Kidney capillary endothelial cell (primary cell): ENCODE measurements at places on chromosomes 11 and 22.

- DNase-seq: peak; percentile 59
Measured at GRCh38 chr22:28442264-28442710, 237.4 kb downstream of the TTC28 start.

GRCh38 chr11:86469491-86470388 lies 95.1 kb downstream of the CCDC81 start:
- no peak for DNase-seq

DNA sequence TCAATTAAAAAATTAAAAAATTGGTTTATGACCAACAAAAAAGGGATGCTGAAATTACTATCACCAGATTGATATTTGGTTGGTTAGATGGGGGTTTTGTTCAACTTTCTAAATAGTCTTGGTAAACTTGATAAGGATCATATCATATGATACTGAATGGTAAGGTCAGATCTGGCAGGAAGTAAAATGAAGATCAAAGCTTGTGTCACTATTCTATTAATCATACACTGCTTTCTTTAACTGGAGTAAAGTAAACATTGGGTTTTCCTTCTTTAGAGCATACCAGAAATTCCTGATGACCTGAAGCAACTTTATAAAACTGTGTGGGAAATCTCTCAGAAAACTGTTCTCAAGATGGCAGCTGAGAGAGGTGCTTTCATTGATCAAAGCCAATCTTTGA lies 40.2 kb downstream of the RRM1 start:
- peak; percentile 28 for DNase-seq

GRCh38 chr11:72439455-72439854 lies 5.1 kb upstream of the CLPB start:
- DNase-seq: no peak

DNA sequence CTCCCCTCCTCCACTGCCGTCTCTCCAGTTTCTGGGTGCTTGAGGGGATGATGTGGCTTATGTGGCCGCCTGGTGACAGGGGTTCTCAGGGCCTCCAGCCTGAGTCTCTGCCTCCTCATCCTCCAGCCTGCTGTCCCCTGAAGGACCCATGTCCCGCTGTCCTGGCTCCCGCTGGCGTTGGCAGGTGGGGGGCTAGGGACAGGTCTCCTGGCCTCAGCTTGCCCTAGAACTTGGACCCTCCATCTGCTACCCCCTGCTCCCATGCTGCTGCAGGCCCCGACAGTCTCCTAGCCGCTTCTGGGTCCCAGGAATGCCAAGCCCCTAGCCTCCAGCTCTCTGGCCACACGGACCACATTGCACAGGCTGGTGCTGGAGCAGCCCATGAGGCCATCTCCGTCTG lies 13.9 kb upstream of the CELSR1 start:
- DNase-seq: no peak

GRCh38 chr11:122733318-122733717 lies 77.8 kb downstream of the UBASH3B start:
- no peak for DNase-seq

- no peak for DNase-seq
Measured at GRCh38 chr22:48653306-48653705, 1174.4 kb downstream of the BRD1 start.

GRCh38 chr11:61972672-61973475 lies 5.4 kb upstream of the FTH1 start:
- no peak for DNase-seq

GRCh38 chr11:108938604-108939003 lies 273.7 kb downstream of the DDX10 start:
- DNase-seq: peak; percentile 31

DNA sequence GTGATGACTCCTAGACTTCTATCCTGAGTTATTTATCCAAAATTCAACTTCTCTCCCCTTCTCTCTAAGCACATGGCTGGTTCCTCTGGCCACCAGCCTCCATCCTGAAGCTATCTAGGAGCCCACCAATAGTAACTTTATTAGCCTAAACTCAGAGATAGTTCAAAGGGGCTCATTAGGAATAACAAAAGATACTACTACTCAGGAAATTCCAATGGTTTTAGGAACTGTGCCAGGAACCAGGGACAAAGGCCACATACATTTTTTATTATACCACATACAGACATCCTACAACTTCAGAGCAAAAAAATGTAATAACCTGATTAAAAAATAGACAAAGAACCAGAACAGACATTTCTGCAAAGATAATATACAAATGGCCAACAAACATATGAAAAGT lies 27.9 kb downstream of the SLC25A17 start:
- DNase-seq: peak; percentile 10

DNA sequence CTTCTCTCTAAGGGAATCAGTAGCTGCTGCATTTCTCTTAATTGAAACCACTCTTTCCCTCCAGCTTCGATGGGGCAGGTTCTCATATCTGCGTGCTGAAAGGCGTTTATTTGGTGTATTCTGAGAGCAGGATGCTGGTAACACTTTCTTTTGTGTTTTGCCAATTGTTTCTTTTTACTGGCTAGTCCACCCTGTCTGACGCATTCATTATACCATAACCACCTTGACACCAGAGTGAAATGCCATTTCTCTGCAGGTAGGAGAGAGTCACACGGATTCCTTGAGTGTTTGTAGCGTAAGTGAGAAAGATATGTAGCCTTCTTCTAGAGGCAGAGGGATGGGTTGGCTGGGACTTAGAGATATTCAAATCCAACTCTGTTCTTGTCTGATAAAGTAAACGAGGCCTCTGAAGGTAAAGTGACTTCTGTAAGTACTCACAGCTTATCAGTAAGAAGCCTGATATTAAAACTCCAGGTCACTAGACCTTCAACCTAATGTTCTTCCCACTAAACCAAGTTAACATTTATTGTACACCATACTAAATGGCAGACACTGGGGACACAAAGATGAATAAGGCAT lies 21.4 kb downstream of the CD44 start:
- DNase-seq: no peak

DNA sequence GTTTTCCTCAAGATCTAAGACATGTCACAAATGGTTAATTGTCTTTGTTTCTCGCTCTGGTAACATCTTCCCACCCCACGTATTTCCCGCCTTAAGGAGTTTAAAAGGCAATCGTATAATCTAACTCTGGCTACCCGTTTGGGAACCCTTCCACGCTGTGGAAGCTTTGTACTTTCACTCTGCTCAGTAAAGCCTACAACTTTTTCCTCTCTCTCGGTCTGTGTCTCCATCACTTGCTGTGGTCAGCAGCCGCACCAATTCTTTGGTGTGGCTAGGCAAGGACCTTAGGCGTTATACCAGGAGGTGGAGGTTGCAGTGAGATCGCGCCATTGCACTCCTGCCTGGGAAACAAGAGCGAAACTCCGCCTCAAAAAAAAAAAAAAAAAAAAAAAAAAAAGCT lies 1430.1 kb downstream of the LRRC4C start:
- no peak for DNase-seq

- DNase-seq: no peak
Measured at GRCh38 chr11:47512701-47513100, 40.2 kb downstream of the CELF1 start.

DNA sequence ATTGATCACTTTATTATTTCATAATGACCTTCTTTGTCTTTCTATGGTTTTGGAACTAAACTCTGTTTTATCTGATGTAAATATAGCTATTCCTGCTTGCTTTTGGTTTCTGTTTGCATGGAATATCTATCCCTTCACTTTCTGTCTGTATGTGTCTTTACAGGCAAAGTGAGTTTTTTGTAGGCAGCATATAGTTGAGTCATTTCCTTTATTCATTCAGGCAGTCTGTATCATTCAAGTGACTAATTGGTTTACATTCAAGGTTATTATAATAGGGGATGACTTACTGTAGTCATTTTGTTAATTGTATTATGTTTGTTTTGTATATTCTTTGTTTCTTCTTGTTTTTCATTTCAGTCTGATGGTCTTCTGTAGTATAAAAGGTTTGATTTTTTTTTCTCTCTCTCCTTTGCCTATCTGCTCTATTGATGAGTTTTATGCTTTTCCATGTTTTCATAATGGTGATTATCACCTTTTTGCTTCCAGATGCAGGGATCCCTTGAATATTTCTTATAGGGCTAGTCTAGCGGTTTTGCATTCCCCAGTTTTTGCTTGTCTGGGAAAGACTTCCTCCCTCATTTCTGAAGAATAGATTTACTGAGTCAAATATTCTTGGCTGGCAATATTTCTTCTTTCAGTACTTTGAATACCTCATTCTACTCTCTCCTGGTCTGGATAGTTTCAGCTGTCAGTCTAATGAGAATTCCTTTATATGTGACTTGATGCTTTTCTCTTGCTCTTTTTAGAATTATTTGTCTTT lies 50.4 kb downstream of the GDPD4 start:
- peak; percentile 93 for DNase-seq

DNA sequence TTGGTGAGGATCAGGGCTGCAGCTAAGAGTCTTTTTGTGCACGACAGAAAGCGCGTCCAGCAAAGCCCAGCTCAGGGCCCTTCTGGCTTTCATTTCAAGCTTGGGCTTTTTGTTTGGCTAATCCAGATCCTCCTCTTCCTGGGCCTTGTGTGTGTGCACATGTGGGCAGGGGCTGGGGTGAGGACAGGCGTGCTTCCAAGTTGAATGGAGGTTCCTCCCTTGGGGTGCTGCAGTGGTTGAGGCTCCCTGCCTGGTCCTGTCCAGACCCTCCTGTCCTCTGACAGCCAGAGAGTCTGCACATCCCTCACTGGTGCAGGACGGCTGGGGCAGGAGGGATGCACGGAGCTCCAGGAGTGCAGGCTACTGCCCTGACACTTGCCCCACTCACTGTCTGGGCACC lies 62.0 kb upstream of the NECTIN1 start:
- DNase-seq: no peak

DNA sequence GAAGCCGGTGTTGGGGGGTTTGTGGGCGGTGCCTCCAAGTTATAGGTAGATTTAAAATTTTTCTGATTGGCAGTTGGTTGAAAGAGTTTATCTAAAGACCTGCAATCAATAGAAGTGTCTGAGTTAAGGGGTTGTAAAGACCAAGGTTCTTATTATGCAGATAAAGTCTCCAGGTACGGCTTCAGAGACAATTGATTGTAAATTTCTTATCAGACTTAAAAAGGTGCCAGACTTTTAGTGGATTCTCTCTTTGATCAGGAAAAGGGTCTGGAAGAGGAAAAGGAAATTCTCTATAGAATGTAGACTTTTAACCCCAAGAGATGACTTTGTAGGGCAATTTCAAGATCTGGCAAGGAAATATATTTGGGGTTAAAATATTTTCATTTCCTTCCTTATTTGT lies 25.2 kb downstream of the CLMP start:
- DNase-seq: no peak

GRCh38 chr11:108895579-108896480 lies 231.0 kb downstream of the DDX10 start:
- peak; percentile 74 for DNase-seq

- DNase-seq: no peak
Measured at GRCh38 chr11:10751581-10751940, 515 bp downstream of the CTR9 start.

GRCh38 chr11:11043721-11044120 lies 185.9 kb upstream of the ZBED5 start:
- no peak for DNase-seq

GRCh38 chr11:75029836-75030631 lies 41.3 kb downstream of the NEU3 start:
- no peak for DNase-seq

- DNase-seq: no peak
Measured at GRCh38 chr11:59659981-59660380, 8.9 kb downstream of the PATL1 start.

GRCh38 chr11:29214833-29215232 lies 802.0 kb downstream of the KCNA4 start:
- DNase-seq: no peak

DNA sequence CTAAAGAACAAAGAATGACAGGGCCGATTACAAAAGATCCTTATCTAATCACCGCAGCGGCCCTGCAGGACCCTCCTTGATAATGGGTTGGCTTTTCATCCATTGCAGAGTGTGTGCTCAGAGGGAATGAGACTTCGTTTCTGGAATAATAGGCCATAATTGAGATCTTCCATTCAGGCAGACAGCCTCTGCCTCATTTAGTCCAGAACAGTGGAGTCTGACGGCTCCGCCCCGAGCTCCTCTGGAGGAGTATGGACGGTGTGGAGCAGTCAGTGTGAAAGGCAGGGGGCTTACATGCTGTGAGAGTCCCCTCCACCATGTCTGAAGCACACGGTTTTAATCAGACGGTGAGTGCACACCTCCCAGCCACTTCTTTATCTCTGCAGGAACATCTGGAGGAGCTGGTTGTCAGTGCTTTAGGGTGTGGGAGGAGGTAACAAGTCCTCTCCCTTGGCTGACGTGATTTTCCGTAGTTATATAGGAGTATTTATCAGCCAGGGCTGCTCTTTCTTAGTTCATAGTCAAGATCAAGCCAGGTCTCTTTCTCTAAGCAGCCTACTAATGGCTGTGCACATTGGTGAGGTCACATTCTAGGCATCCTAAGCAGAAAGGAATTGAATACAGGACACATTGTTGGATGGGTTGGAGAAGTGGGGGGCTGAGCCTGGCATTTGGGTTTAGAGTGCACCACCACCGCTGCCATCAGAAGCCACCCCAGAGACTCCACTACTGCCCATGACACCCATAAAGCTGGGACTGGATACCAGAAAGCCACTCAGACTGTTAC lies 1477.9 kb downstream of the TBC1D22A start:
- no peak for DNase-seq

DNA sequence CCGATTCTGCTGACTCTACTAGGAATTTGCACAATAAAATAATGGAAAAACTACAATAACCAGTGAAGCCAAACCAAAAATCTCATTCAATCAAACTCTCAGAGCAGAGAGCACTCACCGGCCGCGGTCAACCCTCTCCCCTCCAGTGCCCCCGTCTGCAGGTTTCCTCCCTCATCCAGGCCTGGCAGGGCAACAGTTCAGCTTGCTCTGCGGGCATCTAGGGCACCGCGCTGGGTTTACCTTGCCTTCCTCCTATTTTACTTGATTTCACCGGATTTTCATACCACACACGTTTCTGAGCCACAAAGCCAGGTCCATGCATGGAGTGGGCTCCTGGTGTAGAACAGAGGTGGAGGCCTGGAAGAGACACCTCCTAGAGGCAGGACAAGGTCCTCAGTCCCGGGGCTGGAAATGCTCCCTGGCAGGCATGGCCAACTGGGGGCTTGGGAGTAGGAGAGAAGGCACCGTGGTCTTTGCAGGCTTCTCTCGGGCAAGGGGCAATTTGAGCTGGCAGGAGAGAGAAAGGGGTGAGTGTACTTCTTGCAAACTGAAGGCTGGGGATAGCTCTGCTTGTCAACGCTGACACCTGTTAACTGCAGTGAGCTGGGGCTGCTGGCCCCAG lies 938.4 kb downstream of the BRD1 start:
- DNase-seq: no peak
